ENCODE measurements at places on chromosomes 12 and 14.

DNA sequence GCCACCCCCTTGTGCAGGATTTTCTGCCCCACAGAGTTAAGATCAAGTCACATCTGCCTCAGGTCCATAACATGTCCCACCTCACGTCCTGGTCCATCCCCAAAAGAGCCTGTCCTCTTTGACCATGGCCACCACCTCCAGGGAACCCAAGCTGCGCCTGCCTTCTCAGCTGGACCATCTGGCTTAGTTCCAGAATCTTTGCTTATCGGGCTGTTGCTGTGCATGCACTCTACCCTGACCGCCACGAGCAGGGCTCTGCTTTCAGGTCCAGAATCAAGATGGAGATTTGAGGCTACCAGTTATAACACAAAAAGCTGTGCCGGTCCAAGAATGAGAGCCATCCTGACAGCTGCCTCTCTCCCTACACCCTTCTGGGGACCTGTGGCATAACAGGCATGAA is 326.7 kb downstream of the DPF3 start:
- no peak for DNase-seq

- DNase-seq: no peak
Measured at GRCh38 chr14:101820283-101820798, 58.8 kb downstream of the PPP2R5C start.

- no peak for DNase-seq
Measured at GRCh38 chr12:27260746-27261145, 16.7 kb downstream of the STK38L start.

GRCh38 chr12:128224226-128224625 is 42.7 kb upstream of the TMEM132C start:
- DNase-seq: no peak

DNA sequence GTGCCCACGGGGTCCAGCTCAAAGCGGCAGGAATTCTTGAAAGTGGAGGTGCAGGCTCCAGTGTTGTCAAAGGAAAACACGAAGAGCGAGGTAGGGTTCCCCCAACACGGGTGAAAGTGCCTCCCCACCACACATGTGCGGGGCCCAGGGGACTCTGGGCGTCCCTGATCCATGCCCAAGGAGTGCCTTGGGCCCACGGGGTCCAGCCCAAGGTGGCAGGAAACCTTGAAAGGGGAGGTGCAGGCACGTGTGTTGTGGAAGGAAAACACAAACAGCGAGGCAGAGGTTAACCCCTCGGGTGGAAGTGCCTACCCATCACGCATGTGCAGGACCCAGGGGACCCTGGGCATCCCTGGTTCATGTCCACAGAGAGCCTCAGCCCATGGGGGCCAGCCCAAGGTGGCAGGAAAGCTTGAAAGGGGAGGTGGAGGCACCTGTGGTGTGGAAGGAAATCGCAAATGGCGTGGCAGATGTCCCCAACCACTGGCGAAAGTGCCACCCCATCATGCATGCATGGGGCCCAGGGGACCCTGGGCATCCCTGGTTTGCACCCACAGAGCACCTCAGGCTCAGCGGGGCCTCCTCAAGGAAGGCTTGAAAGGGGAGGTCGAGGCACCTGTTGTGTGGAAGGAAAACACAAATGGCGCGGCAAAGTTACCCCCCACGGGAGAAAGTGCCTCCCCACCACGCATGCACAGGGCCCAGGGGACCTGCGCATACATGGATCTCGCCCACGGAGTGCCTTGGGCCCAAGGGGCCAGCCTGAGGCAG is 584.6 kb downstream of the ALG10 start:
- DNase-seq: no peak

DNA sequence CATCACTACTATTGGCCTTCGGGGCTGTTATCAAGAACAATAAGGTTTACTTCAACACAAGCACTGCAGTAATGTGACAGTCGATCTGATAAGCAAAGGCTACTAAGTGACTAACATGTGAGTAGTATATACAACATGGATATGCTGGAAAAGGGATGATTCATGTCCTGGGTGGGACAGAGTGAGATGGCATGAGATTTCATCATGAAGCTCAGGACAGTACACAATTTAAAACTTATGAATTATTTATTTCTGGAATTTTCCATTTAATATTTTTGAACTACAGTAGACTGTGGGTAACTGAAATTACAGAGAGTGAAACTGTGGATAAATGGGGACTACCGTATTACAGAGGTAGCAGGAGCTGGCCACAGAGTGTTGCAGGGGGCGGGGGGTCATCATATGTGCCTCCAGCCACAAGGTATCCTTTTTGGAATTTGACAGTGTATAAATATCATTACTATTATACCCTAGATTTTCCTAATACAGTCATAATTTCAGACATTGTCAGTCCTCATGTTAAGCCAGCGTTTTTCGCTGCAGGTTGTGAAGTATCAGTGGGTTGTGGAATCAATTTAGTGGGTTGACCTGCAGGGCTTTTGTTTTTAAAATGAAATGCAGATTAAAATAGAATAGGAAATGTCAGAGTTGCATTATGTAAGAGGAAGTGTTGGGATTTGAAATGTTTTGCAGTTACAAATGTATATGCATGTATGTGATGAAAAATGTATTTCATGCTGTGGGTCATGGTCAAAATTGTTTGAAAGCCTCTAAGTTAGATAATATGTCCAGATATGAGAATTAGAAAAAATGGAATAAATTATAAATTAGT is 148.0 kb upstream of the NUDT4 start:
- no peak for DNase-seq

DNA sequence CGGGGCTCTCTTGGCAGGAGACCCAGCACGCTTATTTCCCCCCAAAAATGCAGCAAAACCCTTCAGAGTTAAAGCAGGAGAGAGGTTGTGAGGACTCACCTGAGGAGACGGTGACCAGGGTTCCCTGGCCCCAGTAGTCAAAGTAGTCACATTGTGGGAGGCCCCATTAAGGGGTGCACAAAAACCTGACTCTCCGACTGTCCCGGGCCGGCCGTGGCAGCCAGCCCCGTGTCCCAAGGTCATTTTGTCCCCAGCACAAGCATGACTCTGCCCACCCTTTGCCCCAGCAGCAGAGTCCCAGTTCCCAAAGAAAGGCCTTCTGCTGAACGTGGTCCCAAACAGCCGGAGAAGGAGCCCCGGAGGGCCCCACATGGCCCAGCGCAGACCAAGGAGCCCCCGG is 337.7 kb downstream of the TMEM121 start:
- no peak for DNase-seq

- DNase-seq: no peak
Measured at GRCh38 chr12:42003031-42003430, 141.6 kb downstream of the GXYLT1 start.

DNA sequence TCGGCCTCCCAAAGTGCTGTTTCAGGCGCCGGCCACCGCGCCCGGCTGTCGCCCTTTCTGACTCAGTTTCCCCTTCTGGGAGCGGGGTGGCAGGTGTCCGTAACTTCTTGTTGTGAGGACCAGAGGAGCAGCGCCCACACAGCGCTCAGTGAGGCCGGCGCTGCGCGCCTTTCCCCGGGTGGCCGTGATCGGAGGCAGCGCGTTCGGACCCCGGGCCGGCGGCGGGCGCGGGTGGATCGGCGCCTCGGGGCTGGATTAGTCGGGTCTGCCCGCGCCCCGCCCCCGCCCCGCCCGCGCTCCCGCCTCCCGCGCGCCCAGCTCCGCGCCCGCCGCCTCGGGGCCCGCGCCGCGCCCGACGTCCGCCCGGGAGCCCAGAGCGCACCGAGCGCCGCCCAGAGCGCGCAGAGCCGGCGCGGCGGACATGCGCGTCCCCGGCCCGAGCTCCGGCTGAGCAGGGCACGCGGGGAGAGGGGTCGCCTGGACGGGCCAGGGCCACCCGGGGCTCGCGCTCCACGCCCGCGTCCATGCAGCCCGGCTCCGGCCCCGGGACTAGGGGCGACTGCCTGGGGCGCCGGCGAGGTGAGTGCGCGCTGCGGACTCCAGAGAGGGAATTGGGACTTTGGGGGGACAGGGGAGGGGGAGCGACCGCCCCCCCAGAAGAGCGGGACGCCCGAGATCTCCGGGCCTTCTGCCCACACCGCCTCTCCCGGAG is 50.6 kb downstream of the LRCOL1 start:
- no peak for DNase-seq

DNA sequence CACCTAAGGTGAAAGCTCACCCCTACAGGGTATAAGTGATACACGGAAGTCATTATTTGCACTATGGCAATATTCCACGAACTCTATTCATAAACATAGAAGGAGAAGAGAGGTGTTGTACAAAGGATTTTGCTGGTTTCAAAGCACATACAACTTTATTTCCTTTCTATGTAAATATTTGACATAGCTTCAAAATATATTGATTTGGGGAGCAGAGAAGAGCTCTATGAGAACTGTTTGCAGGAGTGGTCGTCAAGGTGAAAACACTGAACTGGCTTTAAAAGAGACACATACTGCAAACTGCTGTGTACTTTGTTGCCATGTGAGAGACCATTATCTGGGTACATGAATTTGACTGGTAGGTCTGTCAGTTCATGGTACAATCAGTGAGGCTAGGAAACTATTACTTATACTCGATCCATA is 16.7 kb downstream of the CNIH1 start:
- no peak for DNase-seq

DNA sequence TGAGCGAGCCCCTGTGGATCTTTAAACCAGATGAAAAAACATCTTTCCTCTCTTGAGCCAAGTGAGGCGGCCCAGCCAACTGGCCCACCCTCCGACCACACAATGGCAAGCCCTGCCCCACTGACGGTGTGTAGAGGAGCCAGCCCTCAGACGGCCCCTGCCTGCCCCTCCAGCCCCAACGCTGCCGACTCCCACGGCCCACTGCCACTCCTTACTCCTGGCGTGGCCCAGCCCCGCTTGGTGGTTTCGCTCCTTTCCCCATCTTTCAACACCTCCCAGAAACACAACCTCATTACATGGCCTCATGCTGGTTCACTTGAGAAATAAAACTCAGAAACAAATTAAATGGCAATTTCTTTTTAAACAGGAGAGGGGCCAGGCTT is 80.6 kb upstream of the DICER1 start:
- no peak for DNase-seq

GRCh38 chr14:52977798-52978197 is 26.9 kb upstream of the FERMT2 start:
- DNase-seq: no peak

GRCh38 chr12:30420561-30420960 is 275.1 kb downstream of the IPO8 start:
- DNase-seq: no peak

DNA sequence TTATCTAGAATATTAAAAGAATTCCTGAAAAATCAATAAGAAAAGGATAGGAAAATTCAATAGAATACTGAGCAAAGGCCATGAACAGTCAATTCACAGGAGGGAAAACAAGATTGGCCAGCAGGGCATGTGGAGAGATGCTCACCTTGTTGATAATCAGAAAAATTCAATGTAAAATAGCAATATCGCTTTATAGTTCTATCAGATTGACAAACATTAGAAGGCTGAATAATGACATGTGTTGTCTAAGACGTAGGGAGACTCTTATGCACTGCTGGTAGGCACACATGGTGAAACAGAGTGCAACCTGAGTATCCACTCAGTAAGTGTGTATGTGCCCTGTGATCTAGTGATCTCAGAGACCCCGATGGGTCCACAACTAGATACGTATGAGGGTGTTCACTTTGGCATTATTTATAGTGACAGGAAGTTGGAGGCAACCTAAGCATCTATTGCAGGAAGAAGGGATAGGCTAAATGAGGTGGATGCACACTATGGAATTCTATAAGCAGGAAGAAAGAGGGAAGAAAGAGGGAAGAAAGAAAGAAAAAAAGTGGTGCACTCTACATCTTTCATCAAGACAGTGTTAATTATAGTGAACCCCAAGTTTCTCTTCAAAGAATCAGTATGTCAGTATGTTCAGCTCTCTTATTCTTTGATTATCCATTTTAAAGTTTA is 3.8 kb upstream of the ANKRD33 start:
- DNase-seq: no peak

GRCh38 chr12:40959041-40959440 is 229.1 kb upstream of the PDZRN4 start:
- no peak for DNase-seq

DNA sequence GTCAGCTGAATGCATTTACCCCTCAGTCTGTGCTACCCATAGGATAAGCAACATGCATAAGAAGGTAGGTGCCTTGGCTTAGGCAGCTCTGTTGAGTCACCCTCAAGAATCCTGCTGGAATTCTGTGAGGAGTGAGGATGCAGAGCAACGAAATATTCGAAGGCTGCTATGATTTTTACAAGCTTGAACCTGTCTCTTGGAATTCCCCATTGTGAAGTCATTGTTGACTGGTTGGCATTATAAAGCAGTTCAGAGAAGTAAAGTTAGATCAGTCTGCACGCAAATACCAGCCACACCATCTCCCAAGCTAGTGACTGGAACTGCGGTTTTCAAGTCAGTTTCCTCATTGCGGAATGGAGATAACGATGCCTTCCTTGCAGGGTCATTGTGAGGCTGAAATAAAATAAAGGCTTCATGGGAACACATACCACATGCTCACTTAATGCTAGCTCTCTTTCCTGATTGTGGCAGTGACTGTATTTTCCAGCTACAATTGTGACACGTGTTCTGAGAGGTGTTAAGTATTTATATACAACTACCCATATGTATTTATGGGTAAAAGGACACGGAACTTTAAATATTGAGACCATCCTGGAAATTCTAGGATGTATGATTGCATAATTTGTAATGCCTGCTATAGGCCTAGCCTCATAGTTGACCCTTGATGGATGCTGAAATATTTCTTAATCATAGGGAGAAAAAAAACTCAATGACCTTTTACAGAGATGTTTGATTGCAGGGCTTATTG is 96.7 kb downstream of the ETV6 start:
- DNase-seq: no peak

- DNase-seq: no peak
Measured at GRCh38 chr12:100651694-100652093, 78.2 kb downstream of the GAS2L3 start.
